CMK (cell line): ENCODE measurements at places on chromosomes 4 and X.

GRCh38 chrX:17960891-17961290, 99.8 kb upstream of the RAI2 start:
- DNase-seq: no peak

DNA sequence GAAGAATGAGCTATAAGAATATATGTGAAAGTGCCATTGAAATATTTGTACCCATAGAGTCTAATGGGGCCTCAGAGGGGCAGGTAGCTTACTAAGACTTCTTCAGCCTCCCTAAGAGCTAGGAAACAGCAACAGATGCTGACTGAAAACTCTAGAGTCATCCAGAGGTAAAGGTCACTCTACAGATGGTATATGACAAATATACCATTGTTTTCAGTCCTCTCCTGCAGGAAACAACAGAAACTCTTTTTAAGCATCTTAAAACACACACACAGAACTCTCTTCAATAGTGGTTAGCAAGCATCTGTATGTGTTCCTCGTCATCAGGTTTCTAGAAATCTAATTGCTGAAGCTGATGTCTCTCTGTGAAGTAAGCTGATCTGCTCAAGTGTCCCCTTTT, 313.8 kb upstream of the GATB start:
- DNase-seq: no peak

DNA sequence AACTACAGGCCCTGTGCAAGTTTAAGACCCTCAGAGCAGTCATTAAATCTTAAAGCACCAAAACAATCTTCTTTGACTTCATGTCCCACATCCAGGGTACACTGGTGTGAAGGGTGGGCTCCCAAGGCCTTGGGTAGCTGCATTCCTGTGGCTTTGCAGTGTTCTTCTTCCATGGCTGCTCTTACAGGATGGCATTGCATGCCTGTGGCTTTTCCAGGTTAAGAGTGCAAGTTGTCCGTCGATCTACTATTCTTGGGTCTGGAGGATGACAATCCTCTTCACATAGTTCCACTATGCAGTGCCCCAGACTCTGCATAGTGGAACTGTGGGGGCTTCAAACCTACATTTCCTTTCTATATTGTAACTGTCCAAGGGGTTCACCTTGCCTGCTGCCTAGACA, 494.5 kb downstream of the CFAP47 start:
- DNase-seq: no peak

DNA sequence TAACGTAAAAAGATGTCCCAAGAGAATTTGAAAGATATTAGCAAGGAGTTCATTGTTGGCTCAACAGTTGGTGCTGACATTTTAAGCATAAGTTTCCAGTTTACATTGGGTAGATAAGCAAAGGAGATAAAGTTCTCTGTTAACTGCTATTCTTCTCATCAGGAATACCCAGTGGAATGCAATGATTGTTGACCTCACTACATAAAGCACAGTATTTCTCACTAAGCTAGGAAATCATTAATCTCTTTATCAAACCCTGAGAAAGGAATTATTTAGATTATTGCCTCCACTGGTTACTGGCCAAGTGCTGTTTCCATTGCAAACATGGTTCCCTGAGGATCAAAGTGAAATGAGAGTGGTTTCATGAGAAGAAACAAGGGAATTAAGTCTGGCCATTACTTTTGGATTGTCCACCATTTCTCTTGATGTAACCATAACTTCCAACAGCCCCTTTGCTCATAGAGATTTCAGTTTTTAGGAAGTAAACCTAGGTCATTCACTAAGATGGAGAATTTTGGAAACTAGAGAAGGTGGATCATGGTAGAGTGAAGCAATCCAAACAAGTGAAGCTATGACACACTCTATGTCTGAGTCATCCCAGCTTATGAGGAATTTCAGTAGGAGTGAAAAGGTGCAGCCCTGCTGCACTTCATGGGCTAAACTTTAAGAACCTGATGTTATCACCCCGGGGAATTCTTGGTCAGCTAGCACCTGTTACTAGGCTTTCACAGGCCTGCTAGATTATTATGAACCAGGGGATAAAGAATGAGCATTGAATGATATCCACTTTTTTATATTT, 163.4 kb downstream of the AREG start:
- no peak for DNase-seq

DNA sequence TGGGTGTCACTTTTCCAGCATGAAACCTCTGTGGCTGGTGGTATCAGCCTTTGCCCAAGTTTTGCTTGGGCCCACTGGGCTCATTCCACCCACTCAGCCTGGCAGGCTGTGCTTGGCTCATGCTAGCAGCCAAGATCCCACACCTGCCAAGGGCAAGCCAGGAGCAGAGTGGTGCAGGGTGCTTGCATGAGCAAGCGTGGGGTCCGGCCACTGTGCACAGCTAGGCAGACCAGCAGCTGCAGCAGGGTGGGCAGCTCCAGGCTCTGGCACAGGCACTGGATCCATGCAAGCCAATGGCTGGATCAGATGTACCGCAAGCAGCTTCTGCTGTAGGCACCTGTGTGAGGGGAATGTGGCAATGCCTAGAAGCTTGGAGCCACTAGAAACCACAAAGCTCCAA, 253.9 kb downstream of the SPOCK3 start:
- DNase-seq: no peak

GRCh38 chr4:29336861-29337260, 1383.3 kb upstream of the PCDH7 start:
- DNase-seq: no peak

- no peak for DNase-seq
These were observed 44.2 kb upstream of the PCDH18 start for GRCh38 chr4:137576446-137576845.

DNA sequence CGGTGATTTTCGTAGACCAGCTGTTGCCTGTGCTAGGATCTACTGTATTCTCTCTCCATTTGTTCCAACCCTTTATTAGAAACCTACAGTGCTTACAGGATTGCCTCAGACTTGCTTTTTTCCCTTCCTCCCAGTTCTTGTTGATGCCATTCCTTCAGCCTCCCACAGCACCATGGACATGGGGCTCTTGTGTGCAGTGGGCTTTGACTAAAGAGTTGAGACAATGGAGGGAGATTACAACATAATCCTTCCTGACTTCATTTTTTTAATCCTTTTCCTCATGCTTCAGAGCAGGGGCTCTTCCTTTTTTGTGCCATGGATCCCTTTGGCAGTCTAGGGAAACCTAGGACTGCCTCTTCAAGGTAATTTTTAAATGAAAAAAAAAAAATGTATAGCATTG, 92.1 kb downstream of the BMPR1B start:
- DNase-seq: no peak

DNA sequence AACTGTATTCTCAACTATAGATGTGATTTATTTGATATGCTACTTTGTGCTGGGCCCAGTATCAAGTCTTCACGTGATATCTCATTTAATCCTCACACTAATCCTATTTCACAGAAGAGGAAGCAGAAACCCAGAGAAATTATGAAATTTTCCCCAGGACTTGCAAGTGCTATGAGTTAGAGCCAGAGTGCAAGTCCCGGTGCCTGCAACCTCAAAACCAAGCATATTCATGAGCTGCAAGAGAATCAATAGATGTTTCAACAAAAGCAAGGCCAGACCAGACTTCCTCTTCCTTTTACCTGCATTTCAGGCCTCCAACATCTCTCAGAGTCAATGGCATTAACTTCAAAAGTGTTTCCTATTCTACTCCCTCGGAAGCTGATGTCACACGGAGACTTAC, 92.2 kb upstream of the GATB start:
- no peak for DNase-seq

- no peak for DNase-seq
These were observed 1.5 kb downstream of the LAP3 start for GRCh38 chr4:17578482-17578891.

DNA sequence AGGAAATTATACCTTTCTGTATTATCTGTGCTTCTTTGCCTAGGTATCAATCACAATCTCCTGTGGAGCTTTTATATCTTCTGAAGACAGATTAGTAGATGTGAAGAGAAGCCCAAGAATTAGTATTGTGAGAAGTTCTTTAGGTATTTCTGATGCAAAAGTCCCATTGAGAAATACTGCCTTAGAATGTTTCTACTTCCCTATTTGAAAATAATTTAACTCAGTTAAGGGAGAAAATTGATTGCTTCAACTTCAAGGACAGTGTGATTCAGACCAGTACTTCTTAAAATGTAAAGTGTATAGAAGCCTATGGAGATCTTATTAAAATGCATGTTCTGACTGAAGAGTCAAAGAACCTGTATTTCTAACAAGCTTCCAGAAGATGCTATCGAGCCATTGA, 9.0 kb downstream of the EIF1AX start:
- DNase-seq: no peak

DNA sequence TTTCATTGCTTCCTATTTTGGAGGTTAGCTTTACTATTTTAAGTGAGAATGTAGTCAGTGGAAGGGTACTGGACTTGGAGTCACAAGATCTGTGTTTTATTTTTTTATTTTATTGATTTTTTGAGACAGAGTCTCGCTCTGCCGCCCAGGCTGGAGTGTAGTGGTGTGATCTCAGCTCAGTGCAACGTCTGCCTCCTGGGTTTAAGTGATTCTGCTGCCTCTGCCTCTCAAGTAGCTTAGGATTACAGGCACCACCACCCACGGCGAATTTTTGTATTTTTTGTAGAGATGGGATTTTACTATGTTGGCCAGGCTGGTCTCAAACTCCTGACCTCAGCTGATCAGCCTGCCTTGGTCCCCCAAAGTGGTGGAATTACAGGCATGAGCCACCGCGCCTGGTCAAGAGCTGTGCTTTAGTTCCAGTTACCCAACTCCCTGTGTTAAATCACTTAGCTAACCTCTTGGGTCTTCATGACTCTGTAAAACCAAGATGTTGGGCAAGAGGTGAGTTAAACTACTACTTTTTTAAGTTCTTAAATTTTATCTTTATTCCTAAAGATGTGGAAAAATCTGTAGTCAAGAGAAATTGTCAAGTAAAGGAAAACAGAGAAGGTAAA, 11.2 kb downstream of the USP9X start:
- no peak for DNase-seq

DNA sequence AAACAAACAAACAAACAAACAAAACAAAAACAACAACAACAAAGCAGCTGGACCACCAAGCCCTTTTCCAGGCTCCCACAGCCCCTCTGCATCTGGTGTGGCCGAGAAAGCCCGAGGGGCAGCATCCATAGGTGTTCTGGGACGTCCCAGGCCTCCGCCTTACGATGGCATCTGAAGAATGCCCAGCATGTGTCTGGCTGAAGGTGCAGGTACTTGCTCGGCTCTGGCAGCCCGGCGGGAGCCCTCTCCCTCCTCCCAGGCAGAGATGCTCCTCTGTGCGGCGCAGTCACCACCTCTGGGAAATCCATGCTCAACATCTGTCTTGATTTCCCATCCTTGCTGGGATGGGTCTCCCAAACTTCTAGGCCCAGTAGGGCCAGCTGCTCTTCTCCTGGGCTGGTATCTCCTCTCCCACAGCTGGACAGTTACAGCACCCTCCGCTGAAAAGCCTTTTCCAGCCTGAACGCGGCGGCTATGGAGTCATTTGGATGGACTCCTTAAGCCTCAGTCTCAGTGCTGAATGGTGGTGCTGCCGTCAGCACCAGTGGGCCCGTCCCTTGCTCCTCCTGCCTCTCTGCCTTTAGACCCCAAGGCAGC, 4.3 kb downstream of the PSAPL1 start:
- DNase-seq: no peak

DNA sequence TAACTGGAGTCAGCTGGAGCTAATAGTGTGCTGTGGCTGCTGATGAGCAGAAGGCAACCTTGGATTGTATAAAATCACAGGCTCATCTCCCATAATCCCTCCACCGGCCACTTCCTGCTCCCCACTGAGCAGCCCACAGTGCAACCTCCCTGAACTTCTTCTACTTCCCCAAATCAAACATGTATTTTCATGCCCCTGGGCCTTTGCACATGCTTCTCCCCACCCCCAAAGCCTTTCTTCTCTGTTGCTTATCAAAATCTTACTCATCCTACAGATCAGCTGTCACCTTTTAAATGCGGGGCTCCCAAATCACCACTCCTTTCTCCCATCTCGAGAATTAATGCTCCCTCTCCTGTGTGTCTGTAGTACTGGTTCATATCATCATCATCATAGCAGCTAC, 35.8 kb downstream of the RHOH start:
- DNase-seq: no peak

DNA sequence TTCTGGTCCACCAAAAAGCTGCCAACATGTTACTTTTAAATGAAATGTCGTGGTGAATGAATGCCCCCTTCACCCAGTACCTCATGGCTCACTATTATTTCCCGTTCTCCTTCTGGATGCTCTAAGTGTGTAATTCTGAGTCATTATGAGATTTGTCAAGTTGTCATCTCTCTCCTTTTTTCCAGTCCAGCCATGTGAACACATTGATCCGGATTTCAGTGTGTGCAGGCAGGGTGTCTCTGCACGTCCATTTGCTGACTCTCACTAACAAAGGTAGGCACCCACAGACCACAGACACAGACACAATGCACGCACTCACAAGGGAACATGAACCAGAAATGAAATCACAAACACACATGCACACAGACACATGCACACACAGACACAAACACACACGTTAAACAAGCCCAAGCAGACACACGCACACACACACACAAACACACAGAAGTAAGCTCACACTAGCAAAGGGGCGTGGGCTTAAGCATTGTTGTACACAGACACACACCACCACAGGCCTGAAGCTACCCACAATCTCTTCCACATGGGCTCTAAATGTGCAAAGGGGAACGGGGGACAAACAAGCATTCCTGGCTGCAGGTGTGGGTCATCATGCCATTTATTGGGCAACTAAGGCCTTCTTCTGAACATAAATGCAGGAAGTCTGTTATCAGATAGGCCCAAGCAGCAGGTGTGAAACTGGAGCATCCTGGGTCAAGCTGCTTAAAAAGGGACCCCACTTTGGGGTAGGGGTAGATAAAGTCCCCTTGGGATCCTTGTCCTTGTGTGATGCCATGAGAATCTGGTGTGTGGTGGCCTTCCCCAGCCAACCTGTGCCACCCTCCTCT, 58.1 kb downstream of the NBDY start:
- no peak for DNase-seq

DNA sequence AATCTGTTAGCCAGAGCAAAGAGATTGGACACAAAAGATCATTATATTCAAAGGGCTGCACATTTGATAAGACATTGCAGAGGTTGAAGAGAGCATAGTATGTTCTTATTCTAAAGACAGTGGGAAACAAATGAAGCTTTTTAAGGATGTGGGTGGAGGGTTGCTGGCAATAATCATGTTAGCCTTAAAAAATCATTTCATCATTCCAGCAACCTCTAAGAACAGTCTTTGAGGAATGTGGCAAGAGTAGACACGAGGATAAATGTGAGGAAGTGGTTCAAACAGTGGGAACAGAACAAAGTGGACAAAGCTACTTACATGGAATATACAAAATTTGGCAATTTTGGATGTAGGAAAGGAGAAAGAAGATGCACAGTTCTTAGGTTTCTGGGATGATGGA, 167.3 kb upstream of the SPRY1 start:
- no peak for DNase-seq

GRCh38 chrX:96722781-96723180, 38.1 kb downstream of the DIAPH2 start:
- no peak for DNase-seq
